ENCODE measurements at places on chromosomes 6 and 20.

DNA sequence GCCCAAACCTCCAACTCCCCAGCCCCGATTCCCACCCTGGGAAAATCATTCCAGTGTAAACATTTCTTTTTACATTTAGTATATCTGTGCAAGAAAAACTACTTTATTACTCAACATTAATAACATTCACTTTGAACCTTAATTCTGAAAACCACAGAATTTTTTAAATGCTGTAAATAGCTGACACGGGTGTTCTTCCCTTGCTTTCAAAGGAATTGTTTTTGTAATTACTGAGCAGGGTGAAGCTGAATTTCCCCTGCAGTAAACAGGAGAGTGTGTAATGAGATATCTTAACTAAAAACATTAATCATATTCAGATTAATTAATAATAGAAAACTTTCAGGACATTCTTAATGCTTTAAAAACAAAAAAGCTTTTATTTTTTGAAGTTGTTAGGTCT is 99.3 kb upstream of the CITED2 start:
- peak; percentile 52 for DNase-seq

DNA sequence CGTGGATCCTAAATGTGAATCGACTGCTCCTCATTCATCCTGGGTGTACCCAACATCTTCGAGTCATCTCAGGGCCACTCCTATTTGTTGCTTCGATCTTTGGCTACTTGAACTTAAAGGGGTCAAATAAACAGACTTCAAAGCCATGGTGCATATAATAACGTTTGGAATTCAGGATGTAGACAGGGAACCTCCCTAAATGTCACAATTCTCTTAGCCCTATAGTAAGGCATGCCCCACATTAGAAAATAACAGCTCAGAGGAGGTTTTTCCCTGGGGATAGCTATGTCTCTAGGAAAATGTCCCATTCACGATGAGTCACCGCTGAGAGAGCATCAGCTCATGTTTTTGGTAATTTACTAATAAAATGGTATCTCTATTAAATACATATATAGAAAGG is 54.8 kb upstream of the BMP6 start:
- peak; percentile 80 for DNase-seq

GRCh38 chr6:127186889-127187288 is 68.4 kb downstream of the RSPO3 start:
- DNase-seq: peak; percentile 19

DNA sequence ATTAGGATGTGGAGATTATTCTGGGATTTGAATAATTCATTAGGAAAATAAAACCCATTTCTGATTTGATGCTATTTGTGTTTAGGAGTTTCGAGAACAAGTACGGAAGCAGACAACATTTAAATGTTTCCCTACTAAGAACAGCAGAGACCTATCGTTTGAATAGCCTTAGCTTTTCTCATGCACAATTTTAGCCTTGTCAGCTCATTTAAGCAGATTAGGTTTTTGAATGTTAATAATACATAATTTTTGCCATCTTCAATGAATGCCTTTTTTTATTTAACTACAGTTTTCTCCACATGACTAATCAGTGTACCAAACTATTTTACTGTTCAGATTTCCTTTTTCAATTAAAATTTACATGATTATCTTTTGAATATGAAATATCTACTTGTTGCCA is 592.0 kb downstream of the BCKDHB start:
- no peak for DNase-seq

GRCh38 chr20:38789503-38790199 is 15.8 kb upstream of the PPP1R16B start:
- peak; percentile 62 for DNase-seq

DNA sequence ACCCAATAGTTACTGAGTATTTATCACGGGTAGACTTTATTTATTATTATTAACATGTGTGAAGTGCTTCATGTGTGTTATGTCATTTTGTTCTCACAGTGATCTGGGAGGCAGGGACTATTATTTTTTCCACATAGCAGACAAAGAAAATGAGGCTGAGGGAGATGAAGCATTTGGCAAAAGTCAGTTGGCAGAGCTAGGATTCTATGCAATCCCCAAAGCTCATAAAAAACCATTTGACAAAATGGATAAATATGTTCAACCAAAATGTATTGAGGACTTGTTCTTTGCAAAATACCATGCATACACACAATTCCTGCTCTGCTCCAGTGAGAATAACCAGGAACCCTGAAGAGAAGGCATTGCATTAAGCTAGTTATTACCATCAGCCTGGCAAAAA is 184.4 kb downstream of the HS3ST5 start:
- DNase-seq: no peak

DNA sequence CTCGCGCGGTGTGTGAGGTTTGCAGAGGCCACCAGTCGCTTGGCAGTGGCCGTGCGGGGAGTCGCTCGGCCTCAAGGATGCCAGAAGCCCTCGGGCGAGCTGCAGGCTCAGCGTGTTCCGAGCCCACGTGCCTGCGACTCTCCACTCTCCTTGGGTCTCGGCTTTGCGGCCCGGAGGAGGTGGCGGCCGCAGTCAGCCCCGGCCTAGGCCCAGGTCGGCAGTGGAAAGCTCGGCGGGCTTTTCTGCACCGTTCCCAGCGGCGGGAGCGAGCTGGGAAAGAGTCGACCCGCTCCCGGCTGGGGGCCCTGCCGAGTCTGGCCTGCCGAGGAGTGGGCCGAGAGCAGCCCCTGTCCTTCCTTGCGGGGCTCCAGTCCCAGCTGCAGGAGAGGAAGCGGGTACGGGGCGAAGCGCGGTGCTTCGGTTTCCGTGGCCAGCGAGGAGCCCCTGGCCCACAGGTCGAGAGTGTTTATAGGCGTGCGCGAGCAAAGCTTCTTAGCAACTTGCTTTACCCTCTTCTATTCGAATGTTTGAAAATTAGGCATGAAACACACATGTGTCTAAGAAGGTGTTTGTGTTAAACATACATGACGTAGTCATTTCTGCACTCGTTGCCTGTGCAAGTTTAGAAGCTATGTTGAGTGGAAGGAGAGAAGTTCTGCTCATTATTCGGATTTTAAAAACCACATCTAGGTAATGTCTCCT is 5.6 kb downstream of the FOXC1 start:
- DNase-seq: no peak

GRCh38 chr6:40611912-40612311 is 24.7 kb upstream of the LRFN2 start:
- no peak for DNase-seq

GRCh38 chr6:43895656-43896328 is 125.8 kb downstream of the VEGFA start:
- no peak for DNase-seq

DNA sequence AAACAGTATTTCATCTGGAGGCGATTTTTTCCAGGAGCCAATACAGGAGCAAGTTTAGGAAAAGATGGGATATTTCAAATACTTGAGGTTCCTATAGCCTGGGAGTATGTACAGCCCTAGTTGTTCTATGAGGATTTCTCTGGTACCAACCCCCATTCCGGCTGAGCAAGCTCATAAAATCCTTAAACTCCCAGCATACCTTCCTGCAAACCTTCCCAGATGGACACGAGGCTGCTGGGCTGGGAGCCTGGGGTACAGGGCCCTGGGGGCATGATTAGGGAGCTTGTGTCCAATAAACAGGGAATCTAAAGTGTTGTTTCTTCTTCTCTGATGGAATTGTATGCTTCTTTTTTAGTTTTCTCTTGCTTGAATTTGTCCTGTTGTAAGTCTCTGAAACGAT is 1.5 kb downstream of the PRRC2A start:
- peak; percentile 75 for DNase-seq

- no peak for DNase-seq
These were observed 35.4 kb downstream of the KIF3B start for GRCh38 chr20:32312718-32313424.

- DNase-seq: peak; percentile 25
These were observed 21.5 kb upstream of the GTSF1L start for GRCh38 chr20:43748274-43748673.

- no peak for DNase-seq
These were observed 28.1 kb downstream of the PKIG start for GRCh38 chr20:44610313-44610962.

DNA sequence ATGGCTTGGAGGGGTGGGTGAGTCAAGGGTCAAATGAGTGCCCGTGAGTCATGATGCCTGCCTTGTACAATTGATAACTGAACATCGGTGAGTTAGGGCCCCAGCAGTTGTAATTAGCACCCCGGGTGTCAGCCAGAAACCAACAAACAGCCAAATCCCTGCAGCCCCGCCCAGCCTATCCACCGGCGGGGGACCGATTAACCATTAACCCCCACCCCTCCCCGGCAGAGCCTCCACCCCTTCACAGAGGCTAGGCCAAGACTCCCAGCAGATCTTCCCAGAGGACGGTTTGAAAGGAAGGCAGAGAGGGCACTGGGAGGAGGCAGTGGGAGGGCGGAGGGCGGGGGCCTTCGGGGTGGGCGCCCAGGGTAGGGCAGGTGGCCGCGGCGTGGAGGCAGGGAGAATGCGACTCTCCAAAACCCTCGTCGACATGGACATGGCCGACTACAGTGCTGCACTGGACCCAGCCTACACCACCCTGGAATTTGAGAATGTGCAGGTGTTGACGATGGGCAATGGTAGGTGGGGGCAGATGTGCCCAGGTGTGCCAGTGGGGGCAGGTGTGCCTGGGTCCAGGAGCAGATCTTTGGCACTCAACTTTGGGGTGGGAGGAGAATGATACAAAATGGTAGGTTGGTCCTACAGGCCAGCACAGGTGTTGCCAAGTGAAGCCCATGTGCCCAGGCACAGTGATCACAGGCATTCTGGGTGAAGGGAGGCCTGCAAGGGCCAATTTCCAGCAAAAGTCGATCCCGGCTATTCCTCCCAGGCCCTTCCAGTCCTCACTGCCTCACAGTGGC is 45.7 kb downstream of the HNF4A start:
- no peak for DNase-seq

DNA sequence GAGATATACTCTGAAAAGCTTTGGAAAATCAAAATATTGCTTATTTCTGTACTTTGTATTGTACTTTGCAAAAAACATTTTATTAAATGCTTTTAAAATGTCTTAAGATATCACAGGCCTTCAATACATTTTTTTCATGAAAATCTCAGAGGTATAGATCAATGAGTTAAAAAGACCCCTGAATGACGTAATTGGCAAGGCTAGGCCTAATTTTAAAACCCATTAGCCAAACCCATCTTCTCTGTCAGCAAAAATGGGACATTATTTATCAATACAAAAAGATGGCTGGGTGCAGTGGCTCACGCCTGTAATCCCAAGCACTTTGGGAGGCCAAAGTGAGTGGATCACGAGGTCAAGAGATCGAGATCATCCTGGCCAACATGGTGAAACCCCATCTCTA is 84.8 kb upstream of the PAK5 start:
- DNase-seq: no peak

- no peak for DNase-seq
These were observed 1602.0 kb downstream of the GRIK2 start for GRCh38 chr6:102995491-102995890.

GRCh38 chr20:49456646-49457045 is 25.8 kb downstream of the KCNB1 start:
- DNase-seq: no peak

DNA sequence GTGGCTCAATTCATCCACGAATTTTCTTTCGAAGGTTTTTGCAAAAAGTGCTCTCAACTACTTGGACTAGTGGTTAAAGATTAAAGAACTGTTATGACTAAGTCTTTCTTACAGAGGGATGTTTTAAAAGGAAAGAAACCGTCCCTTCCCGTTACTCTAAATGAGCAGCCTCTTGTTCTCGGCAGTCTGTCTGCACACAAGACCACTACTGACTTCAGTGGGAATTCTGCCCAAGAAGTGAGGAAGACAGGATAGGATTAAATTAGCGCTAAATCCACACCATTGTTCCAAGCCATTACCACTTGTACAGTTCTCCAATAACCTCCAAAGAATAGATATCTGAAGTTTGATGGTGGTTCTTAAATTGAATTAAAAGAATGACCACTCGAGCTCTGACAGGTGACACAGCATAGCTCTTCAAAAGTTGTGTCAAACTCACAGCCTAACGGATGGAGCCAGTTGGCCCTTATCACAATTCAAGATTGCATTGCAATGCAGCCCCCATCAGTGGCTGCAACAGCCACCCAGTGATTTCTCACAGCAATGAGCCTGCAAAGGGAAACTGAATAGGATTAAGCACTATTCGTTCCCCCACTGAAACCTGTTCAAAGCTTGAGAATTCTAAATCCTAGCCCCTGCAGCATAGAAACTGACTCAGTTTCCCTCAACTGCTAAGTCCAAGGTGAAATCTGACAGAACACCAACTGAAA is 1.8 kb downstream of the EPB41L2 start:
- DNase-seq: peak; percentile 46

DNA sequence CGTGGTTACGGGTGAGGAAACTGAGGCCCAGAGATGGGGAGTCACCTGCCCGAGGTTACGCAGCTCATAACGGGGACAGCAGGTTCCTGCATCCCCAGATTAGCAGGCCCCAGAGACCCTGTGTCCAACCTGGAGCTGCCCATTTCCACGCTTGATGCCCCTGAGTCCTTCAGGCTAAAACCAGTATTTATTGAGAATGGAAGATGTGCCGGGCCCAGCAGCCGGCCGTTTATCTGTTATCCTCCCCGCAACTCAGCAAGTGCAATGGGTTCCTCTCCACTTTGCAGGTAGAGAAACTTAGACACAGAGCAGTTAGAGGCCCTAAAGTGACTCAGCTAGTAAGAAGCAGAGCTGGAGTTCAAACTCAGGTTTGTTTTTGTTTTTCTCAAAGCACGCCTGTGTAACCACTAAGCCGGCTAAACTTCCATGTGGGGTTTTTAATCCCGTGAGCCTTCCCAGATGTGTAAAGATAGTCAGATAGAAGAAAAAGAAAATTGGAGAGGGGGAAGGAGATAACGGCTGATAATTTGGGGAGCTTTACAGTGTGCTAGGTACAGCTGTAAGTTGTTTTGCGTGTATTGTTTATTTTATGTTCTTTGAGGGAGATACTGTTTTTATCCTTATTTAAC is 775 bp downstream of the PFDN4 start:
- DNase-seq: peak; percentile 55

GRCh38 chr6:152127432-152128165 is 320.1 kb downstream of the ESR1 start:
- peak; percentile 29 for DNase-seq

DNA sequence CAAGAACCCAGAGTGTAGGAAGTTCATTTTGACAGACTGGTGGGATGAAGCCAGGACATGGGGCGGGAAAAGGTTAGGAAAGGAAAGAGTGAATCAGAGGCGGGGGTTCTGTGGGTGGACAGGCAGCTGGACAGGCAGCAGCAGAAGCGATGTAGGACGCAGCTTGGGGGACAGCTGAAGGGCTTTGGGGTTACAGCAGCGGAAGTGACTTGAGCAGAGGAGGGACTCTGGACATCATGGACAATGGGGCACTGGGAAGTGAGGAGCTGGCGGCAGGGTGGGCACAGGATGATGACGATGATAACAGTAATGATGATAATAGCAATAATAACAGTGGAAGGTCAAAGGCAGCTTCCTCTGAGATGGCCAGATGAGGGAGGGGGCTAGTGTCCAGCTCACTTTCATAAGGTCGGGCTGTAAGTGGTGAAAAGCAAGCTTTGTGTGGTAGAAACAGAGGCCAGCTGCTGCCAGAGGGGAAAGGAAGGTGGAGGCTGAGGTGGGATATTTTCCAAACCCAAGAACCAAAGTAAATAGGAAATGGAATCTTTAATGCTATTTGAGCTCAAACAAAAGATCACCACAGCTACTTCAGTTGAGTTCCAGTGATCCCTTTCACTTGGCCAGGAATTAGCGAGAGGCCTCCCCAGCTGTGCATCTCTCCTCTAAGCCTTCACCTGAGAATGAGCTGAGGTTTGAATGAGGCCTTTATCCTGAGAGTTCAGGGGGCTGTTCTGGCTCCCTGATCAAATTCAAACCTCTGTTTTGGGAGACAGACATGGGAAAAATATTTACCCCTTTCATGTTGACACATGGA is 433.5 kb downstream of the DHX35 start:
- no peak for DNase-seq

GRCh38 chr6:163599136-163599535 is 184.6 kb downstream of the QKI start:
- DNase-seq: no peak
